CD4-positive, alpha-beta T cell treated with Interleukin-15 for 1 hour (primary cell): ENCODE measurements at places on chromosomes 3 and 15.

- DNase-seq, result no peak
These were observed 24.1 kb downstream of the GABRA5 start for GRCh38 chr15:26890988-26891387.

DNA sequence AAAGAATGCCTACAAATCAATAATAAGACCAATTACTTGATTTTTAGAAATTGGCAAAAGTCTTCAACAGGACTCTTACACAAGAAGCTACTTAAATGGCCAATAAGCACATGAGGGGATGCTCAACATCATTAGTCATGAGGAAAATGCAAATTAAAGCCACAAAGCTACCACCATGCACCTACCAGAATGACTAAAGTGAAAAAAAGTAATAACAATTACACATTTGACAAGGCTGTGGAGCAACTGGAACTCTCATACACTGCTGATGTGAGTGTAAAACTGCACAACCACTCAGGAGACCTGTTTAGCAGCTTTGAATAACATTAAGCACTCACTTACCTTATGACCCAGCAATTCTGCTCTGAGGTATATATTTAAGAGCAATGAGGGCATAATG is 68.4 kb downstream of the PPCDC start:
- no peak for DNase-seq

DNA sequence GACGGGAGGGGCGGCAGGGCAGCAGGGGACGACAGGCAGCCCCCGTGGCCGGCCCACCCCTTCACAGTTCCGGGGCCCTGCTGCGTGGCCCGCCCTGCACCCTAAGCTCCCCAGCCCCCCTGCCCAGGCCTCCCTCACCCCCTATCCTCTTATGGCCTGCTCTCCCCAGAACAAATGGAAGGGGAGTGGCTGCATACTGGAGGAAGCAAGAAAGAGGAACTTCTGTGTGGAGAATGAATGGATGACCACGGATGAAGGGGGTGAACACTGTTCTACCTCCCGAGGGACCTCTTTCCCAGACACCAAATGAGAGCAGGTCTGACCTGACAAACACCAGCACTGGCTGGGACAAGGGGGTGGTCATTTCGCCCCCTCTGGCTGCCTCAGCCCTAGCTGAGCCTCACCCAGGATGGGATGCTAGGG is 25.0 kb downstream of the SEC61A1 start:
- DNase-seq, result no peak

DNA sequence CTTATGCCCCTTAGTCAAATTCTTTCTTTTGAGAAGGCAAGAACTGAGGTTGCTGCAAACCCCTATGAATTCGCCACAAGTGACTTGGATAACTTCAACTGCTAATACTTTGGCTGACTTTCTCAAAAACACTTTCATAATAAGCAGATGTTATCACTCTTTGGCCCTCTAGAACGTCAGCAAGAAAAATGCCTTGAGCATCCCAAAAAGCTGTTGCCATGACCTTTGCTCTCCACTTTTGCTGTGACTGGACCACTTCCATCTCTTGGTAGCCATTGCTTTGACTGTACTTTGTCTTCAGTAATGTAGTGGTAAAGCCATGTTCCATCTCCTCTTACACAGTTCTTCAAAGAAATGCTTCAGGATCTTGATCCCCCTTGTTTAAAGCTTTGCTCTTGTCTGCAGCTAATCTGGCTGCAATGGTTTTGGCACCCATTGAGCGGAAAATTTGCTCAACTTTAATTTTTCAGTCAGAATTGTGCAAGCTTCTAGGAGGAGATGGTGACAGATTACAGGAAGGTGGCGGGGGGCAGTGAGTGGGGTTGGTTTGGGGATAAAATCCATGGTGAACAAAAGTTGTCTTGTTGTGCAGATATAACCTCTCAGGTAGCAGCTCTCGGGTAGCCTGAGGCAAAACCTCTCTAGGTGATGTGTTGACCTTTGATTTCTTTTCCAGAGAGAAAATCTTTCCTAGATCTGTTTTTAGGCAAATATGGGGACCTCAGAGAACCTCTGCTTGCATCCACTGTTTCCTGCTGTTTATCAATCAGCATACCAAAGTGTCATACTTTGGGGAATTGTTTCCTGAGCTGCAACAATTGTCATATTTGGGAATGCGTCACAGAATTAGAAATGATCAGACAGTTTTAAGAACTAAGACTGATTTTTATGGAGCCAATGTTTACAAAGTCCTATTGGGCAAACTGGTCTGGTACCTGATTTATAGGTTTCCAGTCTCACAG is 83.6 kb downstream of the CCR1 start:
- DNase-seq, result no peak

DNA sequence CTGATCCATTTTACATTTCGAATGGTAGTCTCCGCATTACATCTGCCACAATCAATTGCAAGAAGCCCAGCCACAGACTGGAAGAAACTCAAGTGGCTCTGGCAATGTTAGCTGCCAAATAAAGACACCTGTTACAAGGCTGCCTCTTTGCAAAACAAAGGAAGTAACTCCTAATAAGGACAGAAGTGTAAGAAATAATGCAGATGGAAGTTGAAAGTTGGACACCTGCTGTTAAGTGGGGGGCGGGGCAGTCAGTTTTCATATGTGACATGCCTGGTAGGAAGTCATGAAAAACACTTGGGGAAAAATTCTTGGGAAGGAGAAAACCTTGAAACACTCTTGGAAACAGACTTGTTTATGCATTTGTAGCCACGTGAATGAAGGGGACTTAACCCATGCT is 54.1 kb upstream of the ATP2C1 start:
- no peak for DNase-seq

- no peak for DNase-seq
These were observed 445.1 kb downstream of the MECOM start for GRCh38 chr3:169218314-169218983.

DNA sequence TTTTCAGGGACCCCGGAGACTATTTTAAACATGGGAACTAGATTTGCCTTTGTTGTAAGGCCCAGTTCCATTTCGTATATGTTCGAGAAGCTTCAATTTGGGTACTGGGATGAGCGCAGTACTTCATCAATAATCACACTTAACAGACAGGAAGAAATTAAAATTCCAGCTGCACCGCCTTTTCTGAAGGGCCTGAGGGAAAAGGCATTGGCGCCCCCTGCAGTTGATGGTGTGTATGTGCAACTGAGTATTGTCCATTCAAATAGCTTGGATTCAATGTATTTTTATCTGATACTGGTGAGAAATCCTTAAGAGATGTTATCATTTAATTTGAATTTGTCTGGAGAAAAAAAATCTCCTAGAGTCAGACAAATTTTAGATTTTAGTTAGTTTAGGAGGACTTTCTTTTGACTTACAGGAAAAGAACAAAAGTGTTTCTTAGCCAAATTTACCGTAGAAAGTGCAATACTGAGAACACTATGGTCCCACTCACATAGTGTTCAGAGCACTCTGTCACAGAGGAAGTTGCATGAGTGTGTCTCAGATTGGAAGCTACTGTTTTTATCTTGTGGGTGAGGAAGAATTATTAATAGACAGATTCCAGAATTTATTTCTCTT is 5.4 kb upstream of the ALDH1A2 start:
- DNase-seq, result peak; percentile 18

DNA sequence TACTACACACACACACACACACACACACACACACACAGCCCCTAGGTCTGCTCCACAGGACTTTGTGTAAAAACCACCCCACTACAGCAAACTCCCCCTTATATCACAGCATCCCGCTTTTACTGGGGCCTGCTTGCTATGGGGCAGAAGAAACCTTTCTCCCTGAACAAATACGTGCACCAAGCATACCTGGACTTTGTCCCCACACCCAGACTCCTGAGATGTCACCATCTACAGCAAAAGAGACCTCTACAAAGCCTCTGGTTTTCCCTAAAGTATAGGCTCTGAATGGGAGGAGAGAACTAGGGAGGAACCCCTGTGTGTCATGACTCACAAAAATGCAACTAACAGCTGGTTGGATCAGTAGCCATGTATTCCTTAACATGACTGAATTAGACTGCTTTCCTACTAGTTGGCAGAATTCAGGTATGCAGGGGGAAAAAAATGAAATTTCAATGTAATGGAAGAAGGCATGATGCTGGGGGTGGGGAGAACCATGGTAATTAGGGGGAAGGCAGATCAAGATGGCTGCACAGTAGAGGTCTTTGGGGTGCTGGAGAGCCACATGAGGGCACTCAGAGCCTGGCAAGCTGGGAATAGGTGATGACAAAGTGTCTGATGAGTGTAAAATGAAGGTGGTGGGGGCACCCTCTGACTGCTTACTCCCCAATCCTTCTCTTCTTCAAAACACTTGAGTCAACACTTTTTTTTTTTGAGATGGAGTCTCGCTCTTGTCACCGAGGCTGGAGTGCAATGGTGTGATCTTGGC is 45.9 kb downstream of the DAPK2 start:
- DNase-seq, result no peak

GRCh38 chr3:53085476-53085875 is 39.6 kb upstream of the SFMBT1 start:
- DNase-seq, result no peak

DNA sequence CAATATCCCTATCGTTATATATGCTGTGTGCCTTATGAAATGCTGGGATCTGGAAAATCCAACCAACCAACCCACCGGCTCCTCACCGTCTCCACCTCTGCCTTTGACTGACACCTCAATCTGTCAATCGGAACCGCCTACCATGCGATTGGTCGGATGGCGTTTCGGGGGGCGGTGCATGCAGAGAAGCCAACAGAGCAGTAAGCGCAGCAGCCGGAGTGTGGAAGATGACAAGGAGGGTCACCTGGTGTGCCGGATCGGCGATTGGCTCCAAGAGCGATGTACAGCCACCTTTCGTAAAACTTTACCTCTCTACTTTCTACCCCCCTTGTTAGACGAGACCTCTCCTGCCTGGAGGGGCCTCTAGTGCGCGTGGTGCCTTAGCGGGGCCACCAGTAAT is 6.3 kb downstream of the CLK3 start:
- no peak for DNase-seq

GRCh38 chr3:55579496-55579895 is 92.4 kb upstream of the WNT5A start:
- no peak for DNase-seq

DNA sequence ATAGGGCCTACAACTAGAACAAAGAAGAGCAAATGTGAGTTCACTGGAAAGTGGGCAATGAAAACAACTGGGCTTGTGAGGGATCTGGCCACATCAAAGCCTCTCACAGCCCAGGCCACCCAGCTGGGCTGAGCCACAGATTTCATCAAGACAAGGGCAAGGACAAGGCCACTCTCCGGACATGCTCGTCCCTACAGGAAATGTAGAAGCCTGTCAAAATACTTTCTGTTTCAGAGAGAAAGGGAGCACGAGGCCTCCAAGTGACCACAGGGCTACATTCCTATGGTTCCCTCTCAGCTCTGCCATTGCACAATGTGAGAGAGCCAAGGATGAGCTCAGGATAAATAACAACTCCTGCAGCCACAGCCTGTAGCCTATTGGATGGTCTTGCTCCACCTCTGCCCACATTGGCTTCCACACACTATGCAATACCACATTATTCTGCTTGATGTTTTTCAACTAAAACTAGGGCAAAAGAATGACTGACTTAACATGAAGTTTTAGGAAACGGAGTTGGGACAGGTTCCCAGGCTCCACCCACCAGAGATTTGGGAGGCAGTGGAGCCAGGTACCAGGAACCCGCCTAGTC is 12.1 kb downstream of the TBC1D2B start:
- no peak for DNase-seq

DNA sequence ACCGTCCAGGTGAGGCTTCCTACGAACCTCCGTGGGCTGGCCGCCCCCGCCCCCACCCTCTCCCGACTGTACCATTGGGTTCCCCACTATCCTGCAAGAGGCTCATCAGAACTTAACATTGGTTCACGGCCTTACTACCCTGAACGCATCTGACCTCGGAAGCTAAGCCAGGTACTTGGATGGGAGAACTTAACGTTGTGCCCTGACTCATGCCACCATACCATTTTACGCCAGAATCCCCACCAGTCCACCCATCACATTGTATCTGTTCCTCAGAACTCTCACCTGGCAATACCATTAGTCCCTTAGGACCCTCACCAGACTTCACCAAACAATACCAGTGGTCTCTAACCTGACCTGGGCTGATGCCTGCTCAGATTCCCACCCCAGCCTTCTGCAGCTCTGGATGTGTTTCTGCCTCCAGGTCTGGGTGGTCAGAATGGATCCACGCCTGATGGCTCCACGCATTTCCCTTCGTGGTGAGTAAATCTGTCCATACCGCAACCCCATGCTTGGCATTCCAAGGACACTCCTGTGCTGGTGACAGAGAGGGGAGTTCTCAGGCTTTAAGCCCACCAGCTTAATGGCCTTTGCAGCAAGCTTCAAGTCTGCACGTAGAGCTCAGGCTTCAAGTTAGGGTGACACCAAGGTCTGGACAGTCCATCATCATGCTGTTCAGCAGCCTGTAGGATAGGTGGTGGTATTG is 562 bp downstream of the TCTA start:
- DNase-seq, result no peak

DNA sequence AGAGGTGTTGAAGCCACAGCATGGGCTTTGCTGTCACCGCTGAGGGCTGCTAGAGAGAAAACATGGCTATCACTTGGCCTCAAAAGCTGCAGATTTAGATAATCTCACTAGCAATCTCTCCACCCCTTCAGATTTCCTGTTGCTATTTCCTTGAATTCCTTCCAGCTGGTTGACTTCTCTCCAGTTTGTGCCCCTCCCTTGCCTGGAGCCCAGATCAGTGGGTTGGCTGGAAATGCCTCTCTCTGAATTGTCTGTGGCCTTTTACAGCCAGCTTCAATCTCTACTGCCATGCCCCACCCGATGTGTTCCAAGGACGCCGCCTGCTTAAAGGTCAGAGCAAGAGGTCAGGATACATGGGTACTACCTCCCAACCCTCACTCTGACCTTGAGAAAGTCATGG is 294.1 kb downstream of the NTRK3 start:
- no peak for DNase-seq

DNA sequence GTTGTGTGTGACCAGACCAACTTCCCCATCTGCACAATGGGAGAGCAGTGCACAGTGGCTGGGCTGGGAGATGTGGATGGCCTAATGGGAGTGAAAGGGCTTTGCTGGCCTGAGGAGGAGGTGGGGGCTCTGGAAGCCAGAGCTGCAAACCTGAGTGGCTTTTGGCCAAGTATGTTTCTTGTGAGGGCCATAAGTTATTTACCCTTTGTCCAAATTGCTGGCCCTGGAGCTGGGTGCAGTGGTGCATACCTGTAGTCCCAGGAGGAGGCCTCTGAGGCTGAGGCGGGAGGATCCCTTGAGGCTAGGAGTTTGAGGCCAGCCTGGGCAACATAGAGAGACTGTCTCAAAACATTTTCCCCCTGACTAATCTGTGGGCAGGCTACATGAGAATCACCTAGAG is 129.1 kb downstream of the WNT7A start:
- no peak for DNase-seq

DNA sequence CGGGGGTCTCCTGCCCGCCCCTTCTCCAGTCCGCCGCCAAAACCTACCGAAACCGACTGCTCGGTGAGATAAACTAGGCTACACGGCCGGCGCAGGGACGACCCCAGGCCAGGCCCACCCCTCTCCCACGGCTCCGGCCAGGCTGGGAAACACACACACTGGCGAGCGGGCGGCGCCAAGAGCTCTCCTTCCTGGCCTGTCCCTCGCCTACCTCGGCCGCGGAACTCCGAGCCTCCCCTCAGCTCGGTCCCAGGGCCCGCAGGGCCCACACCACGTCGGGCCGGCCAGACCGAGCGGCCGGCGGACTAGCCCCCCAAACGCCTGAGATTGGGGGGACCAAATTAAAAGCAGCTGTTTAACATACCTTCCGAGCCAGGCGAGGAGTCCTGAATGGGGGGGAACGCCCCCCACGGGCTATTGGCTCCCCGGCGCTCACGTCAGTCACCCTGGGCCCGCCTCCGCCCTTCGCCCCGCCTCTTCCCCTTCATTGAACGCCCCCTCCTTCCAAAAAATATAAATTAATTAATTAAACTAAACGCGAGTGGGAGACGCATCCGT is 4.0 kb upstream of the SIN3A start:
- DNase-seq, result peak; percentile 84

GRCh38 chr3:169146866-169147237 is 516.7 kb downstream of the MECOM start:
- no peak for DNase-seq
